ENCODE measurements at places on chromosomes 6 and 20. TPM values are rescaled to one million over a fixed set of nuclear protein-coding genes. Genes with fewer than 3 reads are reported as not detected.

BPIFB2 gene
- not detected for total RNA-seq

RIPOR3 gene
- total RNA-seq = 4.1 TPM

ADGRF4 gene
- under 0.01 TPM for total RNA-seq

SEC63 gene
- 34.2 TPM for total RNA-seq

RAET1E gene
- total RNA-seq = 1.5 TPM

BPIFB1 gene
- not detected for total RNA-seq

GPX5 gene
- not detected for total RNA-seq

ZSCAN23 gene
- total RNA-seq = 5.1 TPM

CLPSL1 gene
- not detected for total RNA-seq

CLVS2 gene
- total RNA-seq = not detected

PDE7B gene
- total RNA-seq = 22.1 TPM

HSPA1B gene
- total RNA-seq = 152 TPM

HTR1B gene
- total RNA-seq = not detected

CST7 gene
- total RNA-seq = not detected

RUNX2 gene
- total RNA-seq = 2.1 TPM

MCM3 gene
- 18.0 TPM for total RNA-seq

ADGRF1 gene
- total RNA-seq = not detected

STK4 gene
- total RNA-seq = 22.9 TPM

FOXS1 gene
- total RNA-seq = not detected

CLPSL2 gene
- not detected for total RNA-seq

BANF2 gene
- not detected for total RNA-seq

C2 gene
- total RNA-seq = 27.2 TPM

PKHD1 gene
- not detected for total RNA-seq

CYP39A1 gene
- 3.8 TPM for total RNA-seq

LAMA2 gene
- 67.5 TPM for total RNA-seq

MAK gene
- not detected for total RNA-seq

OR2J3 gene
- not detected for total RNA-seq
